ENCODE measurements at places on chromosomes 7 and 10. TPM values are rescaled to one million over a fixed set of nuclear protein-coding genes. Genes with fewer than 3 reads are reported as not detected.

COX19 gene
- 5.7 TPM for polyA plus RNA-seq

NUTM2E gene
- not detected for polyA plus RNA-seq

ANKRD7 gene
- 1.3 TPM for polyA plus RNA-seq

FOXP2 gene
- 0.72 TPM for polyA plus RNA-seq

VPS50 gene
- 2.9 TPM for polyA plus RNA-seq

TFPI2 gene
- 10.1 TPM for polyA plus RNA-seq

CACNB2 gene
- 16.8 TPM for polyA plus RNA-seq

DNA sequence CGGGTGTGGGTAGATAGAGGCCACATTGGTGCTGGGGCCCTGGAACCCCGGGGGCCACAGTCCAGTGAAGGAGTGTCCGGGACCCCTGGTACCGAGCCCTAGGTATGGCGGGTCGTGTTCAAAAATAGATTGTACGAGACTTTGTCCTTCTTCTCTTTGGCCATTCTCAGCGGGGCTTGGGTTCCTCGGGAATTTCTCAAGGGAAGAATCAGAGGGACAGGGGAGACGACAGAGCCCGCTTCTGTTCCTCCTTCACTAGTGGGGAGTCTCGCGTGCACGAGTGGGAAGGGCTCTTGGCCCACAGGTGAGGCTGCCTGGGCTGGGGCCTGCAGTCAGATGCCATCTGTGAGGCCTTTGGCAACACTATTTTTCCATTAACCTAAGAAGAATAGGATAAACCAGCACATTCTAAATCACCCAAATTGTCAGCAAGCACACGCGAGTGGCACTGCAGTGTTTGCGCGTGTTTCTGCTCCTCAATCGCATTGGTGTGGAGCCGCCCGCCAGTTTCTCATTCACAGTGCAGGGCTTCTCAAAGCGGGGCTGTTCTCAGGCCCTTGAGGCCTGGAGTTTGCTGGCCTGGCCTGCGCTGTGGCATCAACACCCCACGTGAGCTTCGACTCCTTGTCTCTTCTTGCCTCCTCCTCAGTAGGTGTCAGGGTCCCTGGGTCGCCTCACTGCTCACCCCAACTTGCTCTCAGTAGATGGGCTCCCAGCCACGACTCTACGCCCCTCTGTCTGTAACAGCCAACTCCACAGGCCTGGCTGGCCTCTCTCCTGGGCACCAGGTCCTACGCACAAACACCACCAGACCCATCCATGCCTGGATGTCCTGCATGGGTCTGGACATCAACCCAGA lies 187.6 kb upstream of the SHH start:
- no peak for DNase-seq

- DNase-seq: no peak
Observed at GRCh38 chr10:3380406-3381050, 207.9 kb upstream of the PITRM1 start.

DNA sequence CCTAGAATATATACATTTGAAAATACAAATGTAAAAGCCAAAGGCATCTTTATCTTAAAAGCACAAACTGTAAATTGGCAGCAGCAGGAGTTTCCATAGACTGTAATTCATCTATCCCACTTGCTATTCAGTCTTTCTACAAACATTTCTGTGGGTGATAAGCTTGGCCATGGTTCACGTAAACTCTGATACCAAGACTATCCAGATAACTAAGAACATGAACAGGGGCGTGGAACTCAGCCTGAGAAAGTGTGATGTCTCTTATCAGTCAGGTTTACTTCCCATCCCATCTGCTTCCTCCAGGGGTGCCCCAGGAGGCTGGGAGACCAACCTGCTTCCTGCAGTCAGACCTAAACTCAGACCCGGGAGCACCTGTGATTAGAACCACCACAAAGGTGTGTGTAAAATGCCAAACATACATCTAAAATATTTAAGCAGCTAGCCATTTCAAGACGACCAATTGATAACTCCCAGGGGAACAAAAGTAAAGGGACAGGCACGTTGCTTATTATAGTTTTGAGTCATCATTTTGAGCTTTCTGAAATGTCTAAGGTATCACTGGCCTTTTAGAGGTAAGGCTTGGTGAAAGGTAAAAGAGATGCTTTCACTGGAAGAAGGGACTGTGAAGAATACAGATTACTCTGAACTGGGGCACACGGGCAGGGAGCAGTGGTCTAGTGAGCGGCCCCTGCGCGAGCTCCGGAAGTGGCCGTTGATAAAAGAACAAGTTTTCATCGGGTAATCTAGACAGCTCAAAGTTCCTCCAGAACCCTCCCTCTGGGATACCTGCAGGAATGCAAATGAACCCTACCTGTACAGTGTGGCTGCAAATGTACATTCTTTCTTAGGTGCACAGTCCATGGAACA lies 51.5 kb downstream of the RSU1 start:
- no peak for DNase-seq

GRCh38 chr10:129792141-129792540 lies 171.9 kb downstream of the EBF3 start:
- no peak for DNase-seq

GRCh38 chr10:115921795-115922194 lies 351.2 kb downstream of the GFRA1 start:
- DNase-seq: no peak

DNA sequence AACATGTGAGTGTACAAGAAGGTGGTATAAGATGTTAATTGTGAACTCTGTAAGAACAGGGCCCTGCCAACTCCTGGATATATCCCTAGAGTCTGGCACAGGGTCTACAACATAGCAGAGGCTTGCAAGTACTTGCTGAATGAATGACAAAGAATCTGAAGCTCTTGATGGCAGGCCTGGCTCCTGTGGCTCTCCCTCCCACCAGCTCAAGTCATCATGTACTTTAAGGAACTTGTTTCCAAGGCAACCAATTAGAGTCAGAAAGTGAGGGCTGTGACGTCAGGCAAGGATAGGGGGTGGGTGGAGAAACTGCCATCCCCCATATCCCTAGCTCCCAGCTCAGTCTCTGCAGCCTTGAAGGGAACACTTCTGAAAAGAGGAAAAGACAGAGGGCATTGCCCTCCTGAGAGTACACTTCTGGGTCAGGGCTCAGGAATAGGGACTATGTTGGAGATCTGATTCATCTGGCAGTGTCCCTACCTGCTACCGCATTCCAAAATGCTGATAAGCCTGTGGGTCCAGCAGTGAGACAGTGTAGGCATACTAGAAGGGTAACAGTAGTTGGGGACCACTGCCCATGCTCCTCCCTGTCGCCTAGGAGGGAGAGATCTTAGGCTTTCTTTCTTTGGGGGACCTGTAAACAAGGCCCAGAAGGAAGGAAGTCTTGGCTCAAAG lies 34.6 kb upstream of the BTRC start:
- no peak for DNase-seq

- no peak for DNase-seq
Observed at GRCh38 chr7:24478137-24478655, 95.1 kb upstream of the PALS2 start.

DNA sequence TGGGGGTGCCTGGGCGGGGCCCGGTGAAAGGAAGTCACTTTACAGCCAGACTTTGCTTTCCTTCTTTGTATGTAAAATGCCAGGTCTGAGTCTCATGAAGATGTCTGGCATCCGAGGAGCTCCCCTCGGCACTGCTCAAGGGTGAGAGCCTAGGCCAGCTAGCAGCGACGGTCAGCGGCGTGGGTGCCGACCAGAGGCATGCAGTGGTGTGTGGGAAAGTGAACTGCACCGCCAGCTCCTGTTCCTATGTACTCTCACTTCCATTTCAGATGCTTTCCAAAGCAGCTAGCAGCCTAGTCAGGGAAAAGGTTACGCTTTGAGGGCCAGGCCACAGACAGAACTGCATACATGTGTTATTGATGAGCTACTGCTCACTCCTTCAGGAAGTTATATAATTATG lies 172.8 kb downstream of the ZMYND11 start:
- no peak for DNase-seq

GRCh38 chr10:19578571-19578970 lies 237.7 kb upstream of the PLXDC2 start:
- no peak for DNase-seq

DNA sequence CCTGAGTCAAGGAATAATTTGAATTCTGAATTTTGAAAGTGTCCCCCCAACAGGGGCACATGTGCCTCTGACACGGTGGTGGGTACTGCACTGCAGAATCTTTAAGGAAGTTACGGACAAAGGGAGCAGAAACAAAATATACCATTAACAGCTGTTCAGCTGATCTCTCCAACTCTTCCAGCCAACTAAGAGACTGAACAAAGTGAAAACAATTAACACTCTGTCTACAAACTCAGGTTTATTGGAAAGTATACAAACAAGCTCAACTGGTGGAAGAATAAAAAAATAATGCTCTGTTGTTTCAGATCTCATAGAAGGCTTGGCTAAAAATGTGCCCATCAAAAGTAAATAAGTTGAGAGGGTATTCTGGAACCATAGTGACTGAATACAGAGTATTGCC lies 34.4 kb downstream of the ASB4 start:
- DNase-seq: no peak

GRCh38 chr7:19587291-19587690 lies 121.5 kb downstream of the POLR1F start:
- DNase-seq: no peak

GRCh38 chr7:117567781-117568180 lies 88.0 kb downstream of the CFTR start:
- no peak for DNase-seq

- no peak for DNase-seq
Observed at GRCh38 chr10:99805190-99805589, 22.8 kb downstream of the ABCC2 start.

GRCh38 chr10:86195521-86196157 lies 171.0 kb downstream of the GRID1 start:
- no peak for DNase-seq

DNA sequence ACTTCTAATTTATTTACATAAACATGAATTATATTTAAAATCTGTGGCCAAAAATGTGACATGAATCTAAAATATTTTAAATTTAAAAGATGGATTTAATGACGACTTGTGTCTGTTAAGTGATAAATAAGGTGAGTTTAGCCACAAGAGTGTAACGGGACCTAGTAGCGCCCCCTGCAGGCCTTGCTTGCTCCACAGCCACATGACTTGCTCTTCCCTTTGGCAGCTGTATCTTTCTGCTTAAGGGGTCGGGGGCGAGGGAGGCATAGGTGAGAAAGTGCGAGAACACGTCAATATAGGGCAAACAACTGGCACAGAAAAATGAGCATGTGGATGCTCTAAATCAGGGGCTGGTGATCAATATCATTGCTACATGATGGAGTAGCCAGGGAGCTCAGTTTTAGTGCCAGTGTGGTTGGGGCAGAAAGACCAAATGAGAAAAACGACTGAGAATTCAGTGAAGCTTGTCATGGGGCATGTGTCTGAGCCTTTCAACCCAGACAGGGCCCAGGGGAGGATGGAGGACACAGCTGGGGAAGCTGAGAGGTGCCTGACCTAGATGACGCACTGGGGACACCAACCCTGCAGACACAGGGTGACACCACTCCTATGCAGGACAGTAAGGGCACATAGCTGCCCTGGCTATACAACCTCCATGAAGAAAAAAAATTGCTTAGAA lies 49.8 kb downstream of the PAXIP1 start:
- peak; percentile 51 for DNase-seq

- no peak for DNase-seq
Observed at GRCh38 chr7:66741710-66742049, 1.1 kb downstream of the RABGEF1 start.

- DNase-seq: no peak
Observed at GRCh38 chr7:52088008-52088901, 771.6 kb upstream of the COBL start.
